ENCODE measurements at places on chromosomes 11 and 22. TPM values are rescaled to one million over a fixed set of nuclear protein-coding genes. Genes with fewer than 3 reads are reported as not detected.

SMTNL1 gene
- total RNA-seq = not detected

MYEOV gene
- 0.89 TPM for total RNA-seq

OR5B21 gene
- total RNA-seq = 0.42 TPM

MMP3 gene
- not detected for total RNA-seq

MMP10 gene
- not detected for total RNA-seq

C11orf21 gene
- total RNA-seq = 9.4 TPM

LMO1 gene
- not detected for total RNA-seq

SYT13 gene
- not detected for total RNA-seq

DNA sequence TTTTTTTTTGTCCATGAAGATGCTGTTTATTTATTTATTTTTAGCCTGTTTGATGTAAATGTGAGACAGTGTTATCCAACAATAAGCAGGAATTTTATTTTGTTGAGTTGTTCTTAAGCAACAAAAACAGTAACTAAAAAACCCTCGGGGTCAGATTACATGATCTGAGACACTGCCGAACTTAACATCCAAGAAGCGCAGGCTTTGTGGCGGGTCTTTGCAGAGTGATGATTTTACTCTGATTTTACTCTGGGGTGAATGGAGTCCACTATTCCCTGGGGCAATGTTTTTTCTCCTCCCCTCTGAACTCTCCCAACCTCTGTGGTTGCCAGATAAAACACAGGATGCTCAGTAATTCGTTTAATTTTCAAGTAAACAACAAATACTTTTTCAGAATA lies 450.1 kb upstream of the B3GAT1 start:
- H3K27ac ChIP-seq = no peak overlapping the region
- no peak for DNase-seq
- no peaks in the 10 kb centered on the region for H3K4me1 ChIP-seq
- H3K27me3 ChIP-seq = no peaks in the 10 kb centered on the region

- DNase-seq = no peak
- H3K27me3 ChIP-seq = no peaks in the 10 kb centered on the region
- no peak overlapping the region for H3K4me3 ChIP-seq
- H3K4me1 ChIP-seq = no peaks in the 10 kb centered on the region
These were observed 14.3 kb downstream of the ATP5MG start for GRCh38 chr11:118415739-118416068.

DNA sequence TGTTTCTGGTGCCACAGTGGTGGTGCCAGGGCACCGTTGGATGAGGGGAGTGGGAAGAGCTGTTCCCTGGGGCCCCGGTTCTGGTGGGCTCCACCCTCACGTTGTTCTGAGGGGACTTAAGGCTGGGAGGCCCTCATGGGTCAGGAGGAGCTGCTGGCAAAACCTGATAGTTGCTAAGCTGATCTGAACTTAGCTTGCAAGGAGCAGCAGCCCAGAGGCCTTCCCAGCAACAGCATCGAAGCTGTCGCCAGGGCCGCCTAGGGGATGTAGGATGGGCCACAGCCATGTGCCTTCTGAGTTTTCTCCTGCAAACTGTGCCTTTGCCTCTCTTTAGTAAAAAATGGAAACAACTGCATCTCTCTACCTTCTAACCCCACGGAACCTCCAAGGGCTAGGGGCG lies 240.2 kb downstream of the TBC1D22A start:
- H3K36me3 ChIP-seq = no peaks in the 10 kb centered on the region
- DNase-seq = no peak
- no peaks in the 10 kb centered on the region for H3K27me3 ChIP-seq
- H3K4me1 ChIP-seq = no peaks in the 10 kb centered on the region
- no peak overlapping the region for H3K27ac ChIP-seq

DNA sequence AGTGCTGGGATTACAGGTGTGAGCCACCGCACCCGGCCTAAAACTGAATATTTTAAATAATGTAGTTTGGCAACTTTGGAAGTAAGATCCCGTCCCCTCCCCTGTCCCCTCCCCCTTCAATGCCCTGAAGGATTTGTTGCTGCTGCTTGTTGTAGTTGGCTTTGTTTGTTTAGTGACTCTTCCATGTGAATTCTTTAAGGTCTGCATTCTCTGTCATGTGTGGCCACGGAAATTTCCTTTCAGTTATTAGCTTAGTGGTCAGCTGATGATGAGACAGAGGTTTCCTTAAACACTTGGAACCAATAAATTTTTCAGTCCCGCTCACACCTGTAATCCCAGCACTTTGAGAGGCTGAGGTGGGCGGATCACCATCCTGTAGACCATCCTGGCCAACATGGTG lies 109.9 kb downstream of the MPPED1 start:
- H3K4me3 ChIP-seq = no peak overlapping the region
- no peak overlapping the region for H3K27ac ChIP-seq
- H3K4me1 ChIP-seq = no peaks in the 10 kb centered on the region

DNA sequence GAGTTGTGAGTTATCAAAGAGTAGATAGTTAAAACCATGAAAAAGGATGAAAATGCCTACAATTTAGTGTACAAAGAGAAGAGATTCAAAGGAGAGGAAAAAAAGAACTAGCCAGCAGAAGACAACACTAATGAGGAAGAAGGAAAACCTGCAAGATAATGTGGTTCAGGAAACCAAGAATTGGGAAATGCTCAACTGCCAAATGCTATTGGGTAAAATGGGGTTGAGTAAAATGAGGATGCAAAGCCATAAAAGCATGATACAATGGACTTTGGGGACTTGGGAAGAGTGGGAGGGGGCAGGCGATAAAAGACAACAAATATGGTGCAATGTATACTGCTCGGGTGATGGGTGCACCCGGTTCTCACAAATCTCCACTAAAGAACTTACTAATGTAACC lies 7.6 kb upstream of the OR52K2 start:
- no peaks in the 10 kb centered on the region for H3K4me1 ChIP-seq
- H3K4me3 ChIP-seq = no peak overlapping the region
- H3K27me3 ChIP-seq = no peaks in the 10 kb centered on the region
- no peak for DNase-seq
- H3K36me3 ChIP-seq = no peaks in the 10 kb centered on the region

- no peak overlapping the region for H3K27ac ChIP-seq
- no peaks in the 10 kb centered on the region for H3K4me1 ChIP-seq
- no peaks in the 10 kb centered on the region for H3K27me3 ChIP-seq
- H3K4me3 ChIP-seq = no peak overlapping the region
- no peaks in the 10 kb centered on the region for H3K36me3 ChIP-seq
These were observed 25.4 kb upstream of the GRAMD1B start for GRCh38 chr11:123404676-123405075.

DNA sequence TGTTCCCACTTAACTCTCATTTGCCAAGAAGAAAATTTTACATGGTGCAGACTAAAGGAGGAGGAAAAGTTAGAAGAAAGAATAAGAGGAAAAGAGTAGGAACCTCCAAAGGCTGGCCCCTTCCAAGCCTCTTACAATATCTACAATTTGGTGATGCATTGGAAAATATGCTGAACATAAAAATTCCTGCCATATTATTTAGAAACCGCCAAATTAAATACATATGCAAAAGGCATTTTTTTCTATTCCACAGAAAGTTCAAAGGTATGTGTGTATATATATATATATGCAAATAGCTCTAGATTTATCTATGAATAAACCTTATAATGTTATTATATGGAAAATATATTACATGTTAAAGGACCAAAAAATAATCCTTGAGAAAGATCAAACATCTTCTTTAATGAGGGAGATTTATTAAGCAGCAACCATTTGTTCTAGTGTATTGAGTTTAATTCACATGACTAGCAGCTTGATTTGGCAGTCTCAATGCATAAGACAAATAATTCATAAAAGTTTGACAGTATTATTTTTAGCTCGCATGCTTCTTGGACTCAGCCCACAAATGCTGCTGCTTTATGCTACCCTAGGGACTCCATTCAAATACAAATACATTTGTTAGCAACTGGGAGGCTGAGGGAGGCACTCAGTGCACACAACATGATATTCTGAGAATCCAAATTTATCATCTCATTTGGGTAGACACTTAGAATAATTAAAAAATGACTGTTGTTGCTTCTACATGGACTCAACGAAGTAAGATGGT lies 184.9 kb downstream of the SBF2 start:
- H3K27ac ChIP-seq = no peak overlapping the region
- no peaks in the 10 kb centered on the region for H3K4me1 ChIP-seq
- no peak overlapping the region for H3K4me3 ChIP-seq
- no peak for DNase-seq

DNA sequence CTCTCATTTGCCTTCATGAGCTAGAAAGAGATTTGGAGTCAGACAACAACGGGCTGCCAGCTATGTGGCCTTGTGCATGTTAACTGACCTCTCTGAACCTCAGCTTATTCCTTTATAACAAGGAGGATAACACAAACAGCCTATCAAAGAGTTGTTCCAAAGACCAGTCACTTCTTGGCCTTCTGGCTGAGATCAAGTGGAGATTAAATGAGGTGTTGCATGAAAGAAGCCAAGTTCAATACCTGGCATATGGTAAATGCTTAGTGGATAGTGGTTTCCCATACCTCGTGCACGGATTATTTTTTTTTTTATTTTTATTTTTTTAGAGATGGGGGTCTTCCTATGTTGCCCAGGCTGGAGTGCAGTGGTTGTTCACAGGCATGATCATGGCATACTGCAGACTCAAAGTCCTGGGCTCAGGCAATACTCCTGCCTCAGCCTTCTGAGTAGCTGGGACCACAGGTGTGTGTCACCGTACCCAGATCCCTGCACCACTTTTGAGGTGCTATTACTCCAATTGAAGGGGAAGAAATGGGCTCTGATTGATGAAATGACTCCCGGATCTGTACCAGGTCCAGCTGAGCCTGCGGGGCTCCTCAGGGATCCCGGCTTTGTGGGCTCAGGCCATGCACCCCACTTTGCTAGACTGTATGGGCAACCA lies 4.9 kb downstream of the LGALS1 start:
- H3K27ac ChIP-seq = no peak overlapping the region
- H3K4me3 ChIP-seq = no peak overlapping the region
- no peaks in the 10 kb centered on the region for H3K36me3 ChIP-seq
- no peak for DNase-seq

GRCh38 chr22:16586991-16587390 lies 5.6 kb downstream of the CCT8L2 start:
- H3K27ac ChIP-seq = no peak overlapping the region
- H3K36me3 ChIP-seq = no peaks in the 10 kb centered on the region
- no peak overlapping the region for H3K4me3 ChIP-seq
- no peaks in the 10 kb centered on the region for H3K27me3 ChIP-seq
- DNase-seq = no peak

DNA sequence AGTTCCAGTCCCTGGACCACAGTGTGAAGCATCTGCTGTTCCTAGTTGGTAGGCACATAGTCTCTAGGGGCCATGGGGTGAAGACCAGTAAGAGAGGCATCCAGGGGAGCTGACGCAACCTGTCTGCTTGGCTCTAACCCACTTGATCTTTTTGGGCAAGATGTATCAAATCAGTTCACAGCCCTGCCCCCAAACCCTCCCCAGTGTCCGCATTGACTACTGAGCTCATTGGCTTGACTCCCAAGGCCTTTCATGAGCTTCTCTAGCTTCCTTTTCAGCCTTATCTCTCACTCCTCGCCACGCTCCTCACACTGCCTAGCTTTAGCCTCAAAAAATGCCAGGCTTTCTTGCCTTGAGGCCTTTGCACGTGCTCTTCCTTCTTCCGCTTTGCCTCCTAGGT lies 29.7 kb upstream of the ABCC8 start:
- H3K4me1 ChIP-seq = no peaks in the 10 kb centered on the region
- no peak for DNase-seq
- H3K27me3 ChIP-seq = no peaks in the 10 kb centered on the region
- no peak overlapping the region for H3K27ac ChIP-seq

GRCh38 chr11:60790726-60791125 lies 5.6 kb downstream of the MS4A10 start:
- H3K36me3 ChIP-seq = no peaks in the 10 kb centered on the region
- DNase-seq = no peak
- no peak overlapping the region for H3K4me3 ChIP-seq
- H3K27me3 ChIP-seq = no peaks in the 10 kb centered on the region
- H3K27ac ChIP-seq = no peak overlapping the region

- no peaks in the 10 kb centered on the region for H3K36me3 ChIP-seq
- DNase-seq = no peak
- no peak overlapping the region for H3K4me3 ChIP-seq
- H3K27ac ChIP-seq = no peak overlapping the region
These were observed 183.4 kb upstream of the MTMR2 start for GRCh38 chr11:96107143-96107824.

DNA sequence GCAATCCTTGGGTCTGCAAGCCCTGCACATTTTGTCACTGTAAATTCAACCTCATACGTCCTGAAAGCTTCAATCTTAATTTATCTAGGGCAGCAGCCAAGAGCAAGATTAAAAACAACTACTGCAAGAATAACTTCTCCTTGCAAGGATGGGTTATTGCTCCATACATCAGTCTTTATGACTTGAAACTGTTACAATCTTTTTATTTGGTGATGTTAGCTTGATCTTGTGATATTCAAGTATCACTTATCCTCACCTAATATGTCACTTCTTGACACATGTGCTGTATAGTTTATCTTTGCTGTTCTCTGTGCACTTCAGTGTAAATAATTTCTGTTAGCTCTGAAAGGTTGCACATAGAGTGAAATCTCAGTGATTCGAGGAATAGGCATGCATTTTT lies 14.7 kb upstream of the APLP2 start:
- no peaks in the 10 kb centered on the region for H3K27me3 ChIP-seq
- no peak for DNase-seq
- H3K27ac ChIP-seq = no peak overlapping the region
- H3K4me3 ChIP-seq = no peak overlapping the region

DNA sequence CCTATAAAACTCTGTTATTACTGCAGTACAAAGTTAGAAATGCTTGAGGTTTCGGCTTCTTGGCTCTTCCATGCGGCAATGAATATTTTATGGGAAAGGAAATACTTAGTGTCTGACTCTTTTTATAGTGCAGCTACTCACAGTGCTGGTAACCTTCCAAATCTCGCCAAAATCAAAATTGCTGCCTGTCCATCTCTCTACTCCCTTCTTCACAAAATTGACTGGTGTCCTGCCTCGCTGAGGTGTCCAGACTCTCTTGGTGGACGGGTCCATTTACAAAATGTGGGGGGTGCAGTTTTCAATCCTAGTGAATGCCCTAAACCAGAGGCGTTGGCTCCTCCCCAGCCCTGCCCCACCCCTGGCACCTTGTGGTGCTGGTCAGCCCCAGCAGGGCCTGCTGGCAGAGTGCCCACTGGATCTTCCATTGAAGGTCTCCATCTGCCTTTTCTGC lies 73.5 kb downstream of the ZBTB16 start:
- no peaks in the 10 kb centered on the region for H3K36me3 ChIP-seq
- no peak overlapping the region for H3K4me3 ChIP-seq
- H3K27ac ChIP-seq = no peak overlapping the region

DNA sequence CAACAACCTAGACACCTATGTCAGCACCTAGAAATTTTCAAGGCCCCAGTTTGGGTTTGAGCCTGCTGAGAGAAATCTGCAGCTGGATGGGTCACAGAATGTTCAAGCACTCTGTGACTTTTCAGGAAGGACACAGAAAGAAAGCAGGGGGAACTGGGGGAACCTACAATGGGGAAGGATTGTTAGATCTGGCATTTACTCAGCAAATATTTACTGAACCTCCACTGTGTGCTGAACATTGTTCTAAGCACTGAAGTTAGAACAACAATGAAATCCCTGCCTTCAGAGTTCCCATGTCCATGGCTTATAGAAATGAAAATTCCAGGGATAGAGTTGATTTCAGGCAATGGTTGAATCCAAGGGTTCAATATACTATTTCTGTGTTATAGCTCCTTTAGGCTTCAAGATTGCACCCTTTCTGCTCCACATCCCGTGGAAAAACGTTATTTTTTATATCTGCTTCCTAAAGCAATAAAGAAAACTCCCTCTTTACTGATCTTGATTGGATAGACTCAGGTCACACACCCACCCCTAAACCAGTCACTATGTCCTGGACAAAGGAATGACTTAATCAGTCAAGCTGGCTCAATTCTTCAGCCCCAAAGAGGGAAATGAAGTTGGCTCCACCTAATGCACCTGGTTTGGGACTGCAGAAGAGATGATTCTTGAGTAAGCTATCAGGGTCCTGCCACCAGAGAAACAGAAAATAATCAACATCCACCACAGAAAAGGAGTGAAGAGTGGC lies 95.1 kb downstream of the OR5AK2 start:
- H3K36me3 ChIP-seq = no peaks in the 10 kb centered on the region
- H3K27me3 ChIP-seq = no peaks in the 10 kb centered on the region
- no peak overlapping the region for H3K4me3 ChIP-seq
- DNase-seq = no peak
